Dermis blood vessel endothelial cell (primary cell): ENCODE measurements at places on chromosomes 13 and 19. TPM values are rescaled to one million over a fixed set of nuclear protein-coding genes. Genes with fewer than 3 reads are reported as not detected.

The CCDC70 gene
- not detected in 2 replicates for total RNA-seq

DNA sequence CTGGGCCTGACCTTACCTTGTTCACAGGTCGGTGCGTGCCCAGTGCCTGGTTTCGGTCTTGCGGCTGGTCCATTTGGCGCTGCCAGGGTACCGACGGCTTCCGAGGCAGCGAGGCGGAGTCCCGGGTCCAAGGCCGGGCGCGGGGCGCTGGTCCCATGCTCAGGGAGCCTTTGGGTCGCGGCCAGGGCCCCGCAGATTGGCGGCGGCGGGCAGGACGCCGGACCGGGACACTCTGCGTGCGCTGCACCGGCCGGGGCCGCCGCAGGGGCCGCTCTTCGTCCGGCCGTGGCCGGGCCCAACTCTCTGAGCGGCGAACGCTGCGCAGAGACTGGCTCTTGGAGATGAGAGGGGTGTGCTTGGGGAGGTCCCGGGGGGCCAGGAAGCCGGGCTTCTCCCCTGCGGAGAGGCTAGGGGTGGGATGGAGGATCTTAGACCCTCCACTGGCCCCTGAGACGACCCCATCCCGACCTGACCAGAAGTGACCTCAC, 3.4 kb upstream of the WIZ start:
- DNase-seq: peak; percentile 51

DNA sequence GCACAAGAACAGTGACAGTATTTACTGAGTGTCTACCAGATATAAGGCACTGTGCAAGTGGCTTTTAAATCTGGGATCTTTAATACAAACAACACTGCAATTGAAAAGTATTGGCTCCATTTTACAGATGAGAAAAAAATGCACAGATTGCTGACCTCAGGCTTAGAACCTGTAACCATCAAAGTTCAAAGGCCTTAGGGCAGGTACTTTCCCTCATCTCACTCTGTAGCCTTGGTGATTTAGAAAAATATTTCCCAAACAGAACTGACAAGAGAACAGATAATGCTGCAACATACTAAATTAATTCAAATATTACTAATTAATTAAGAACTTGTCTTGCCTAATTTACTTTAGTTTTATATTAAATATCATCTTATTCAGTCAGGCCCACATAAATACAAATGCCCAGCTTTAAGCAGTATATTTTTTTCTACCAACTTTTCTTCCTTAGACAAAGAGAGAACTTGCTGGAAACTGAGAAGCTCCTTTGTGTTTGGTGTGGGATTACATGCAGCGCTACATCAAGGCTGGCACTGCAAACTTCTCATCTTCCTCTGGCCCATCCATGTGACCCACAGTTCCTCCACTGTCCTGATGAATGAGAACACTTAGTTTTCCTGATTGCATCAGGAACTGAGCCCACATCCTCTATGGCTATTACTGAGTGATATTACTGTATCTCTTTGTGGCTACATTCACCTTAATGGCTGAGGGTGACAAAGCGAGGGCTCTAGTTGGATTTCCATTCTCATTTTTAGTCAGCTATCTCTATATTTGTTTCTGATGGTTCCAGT, 302.1 kb downstream of the ENOX1 start:
- DNase-seq: no peak

DNA sequence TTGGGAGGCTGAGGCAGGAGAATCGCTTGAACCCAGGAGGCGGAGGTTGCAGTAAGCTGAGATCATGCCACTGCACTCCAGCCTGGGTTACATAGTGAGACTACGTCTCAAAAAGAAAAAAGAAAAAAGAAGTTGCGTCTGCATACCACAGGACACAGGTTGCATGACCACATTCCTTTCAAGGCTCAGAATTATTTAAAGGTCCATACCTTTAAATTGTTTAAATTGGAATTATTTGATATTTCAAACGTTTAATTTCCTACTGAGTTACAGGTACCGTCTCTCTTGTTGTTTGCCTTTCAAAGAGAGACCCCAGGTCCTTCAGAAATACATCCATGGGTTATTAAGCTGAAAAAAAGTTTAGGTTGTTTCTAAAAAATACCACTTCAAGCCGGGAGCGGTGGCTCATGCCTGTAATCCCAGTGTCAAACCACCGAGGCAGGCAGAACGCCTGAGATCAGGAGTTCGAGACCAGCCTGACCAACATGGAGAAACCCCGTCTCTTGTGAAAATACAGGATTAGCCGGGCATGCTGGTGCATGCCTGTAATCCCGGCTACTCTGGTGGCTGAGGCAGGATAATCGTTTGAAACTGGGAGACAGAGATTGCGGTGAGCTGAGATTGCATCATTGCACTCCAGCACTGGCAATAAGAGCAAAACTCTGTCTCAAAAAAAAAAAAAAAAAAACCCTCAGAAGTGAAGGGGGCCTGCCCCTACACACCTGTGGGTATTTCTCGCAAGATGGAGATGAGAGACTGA, 18.6 kb downstream of the ZNF816 start:
- DNase-seq: no peak

- DNase-seq: no peak
Observed at GRCh38 chr19:15300533-15301197, 31.7 kb downstream of the BRD4 start.

The LGALS14 gene
- not detected in 2 replicates for total RNA-seq

- DNase-seq: no peak
Observed at GRCh38 chr19:42201489-42202289, 15.8 kb downstream of the DEDD2 start.

- peak; percentile 79 for DNase-seq
Observed at GRCh38 chr19:38033658-38034491, 126.9 kb downstream of the SIPA1L3 start.

DNA sequence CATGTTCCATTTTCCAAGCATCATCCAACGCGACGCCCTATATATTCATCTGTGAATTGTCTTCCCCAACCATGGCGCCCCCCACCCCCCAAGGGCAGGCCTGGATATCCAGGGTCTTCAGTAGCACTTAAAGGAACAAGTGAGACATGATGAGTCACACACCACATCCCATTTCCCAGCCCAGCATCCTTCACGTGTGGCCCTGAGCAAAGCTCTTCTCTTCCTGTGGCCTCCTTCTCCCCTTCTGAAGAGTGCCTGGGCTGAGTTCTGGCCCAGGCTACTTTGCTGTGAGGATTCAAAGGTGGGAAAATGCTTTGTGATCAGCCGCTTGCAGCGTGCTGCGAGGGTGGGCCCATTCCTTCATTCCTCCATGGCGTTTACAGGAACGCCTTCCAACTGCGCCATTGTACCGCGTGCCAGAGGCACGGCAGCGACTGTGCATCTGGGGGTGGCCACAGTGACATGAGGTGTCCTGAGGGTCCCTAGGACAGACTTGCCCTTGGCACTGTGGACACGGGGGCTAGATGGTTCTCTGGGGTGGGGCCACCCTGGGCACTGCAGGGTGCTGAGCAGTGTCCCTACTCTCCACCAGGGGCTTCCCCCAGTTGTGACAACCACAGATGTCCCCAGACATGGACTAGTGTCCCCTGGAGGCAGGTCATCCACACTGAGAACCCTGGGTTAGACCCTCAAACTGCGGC, 11.7 kb downstream of the PLIN4 start:
- DNase-seq: peak; percentile 73

- peak; percentile 72 for DNase-seq
Observed at GRCh38 chr13:32669030-32669646, 82.9 kb downstream of the PDS5B start.

DNA sequence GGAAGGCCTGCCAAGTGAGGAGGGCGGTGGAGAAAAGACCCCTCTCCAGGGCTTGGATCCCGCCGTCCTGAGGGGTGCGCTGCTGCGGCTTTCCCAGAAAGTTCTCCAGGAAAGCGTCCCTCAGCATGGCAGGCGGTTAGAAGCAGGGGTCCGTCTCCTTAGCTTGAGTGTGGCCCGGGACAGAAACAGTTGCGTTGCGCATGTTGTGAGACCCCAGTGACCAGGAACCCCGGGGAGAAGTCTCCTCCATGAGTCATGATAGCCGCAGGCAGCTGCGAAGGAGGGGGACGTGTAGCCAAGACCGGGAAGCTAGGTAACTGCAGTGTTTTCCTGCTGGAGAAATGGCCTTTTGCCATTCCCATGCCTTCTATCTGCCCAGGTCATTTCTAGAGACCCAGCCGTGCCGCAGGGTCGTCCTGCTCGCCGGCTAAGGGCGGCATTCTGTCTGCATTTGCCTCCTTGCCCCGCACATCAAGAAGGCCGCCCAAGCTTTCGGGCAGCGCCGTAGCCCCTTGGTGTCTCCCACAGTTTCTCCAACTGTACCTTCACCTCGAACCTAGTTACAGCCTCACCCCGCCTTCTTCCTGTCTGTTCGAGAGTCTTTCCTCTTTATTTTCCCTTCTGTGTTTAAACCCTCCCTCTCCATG, 64.3 kb downstream of the TM9SF2 start:
- DNase-seq: no peak

The CALR3 gene
- total RNA-seq: not detected in 2 replicates

DNA sequence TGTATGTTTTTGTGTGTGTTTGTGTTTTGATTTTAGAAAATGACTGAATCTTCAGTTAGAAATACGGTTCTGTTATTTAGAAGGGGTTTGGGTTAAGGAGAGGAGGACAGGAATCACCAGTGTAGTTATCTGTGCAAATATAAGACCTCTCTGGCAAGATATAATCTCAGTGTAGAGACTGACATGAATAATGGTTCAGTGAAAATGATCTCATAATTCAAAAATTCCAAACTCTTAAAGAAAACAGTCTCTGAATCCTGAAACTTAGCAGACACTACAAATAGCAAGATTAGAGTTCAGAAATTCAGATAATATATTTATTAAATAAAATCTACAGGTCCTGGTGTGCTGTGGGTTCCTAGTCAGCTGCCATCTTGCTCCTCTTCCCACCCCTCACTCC, 73.5 kb downstream of the PDS5B start:
- no peak for DNase-seq

The ZNF790 gene
- 11.9 and 12.1 TPM in 2 replicates for total RNA-seq

- no peak for DNase-seq
Observed at GRCh38 chr19:19558055-19558454, 20.0 kb downstream of the CILP2 start.

- DNase-seq: no peak
Observed at GRCh38 chr19:19033176-19033425, 216 bp downstream of the SUGP2 start.

The POLR1G gene
- total RNA-seq: 9.5 and 15.2 TPM in 2 replicates

DNA sequence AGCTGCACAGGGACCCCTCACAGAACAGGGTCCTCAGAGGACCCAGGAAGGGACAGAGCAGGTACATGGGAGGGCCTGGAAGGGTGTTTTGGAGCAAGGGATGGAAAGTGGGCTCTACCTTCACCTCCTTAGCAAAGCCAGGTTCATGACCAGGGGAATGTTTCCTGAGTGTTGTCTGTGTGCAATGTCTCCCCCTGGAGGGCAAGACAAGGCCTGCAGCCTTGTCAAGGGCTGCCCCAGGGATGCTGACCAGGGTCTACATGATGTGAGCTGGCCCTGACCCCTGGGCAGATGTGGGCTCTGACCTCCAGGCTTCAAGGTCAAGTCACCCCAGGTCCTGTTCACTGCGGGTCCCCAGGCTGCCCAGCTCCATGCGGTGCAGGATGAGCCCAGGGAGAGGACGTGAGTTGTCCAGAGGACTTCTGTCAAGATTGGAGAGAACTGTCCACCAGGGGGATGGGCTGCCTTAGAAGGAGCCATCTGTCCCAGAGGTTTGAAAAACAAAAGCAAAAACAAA, 1.0 kb upstream of the CEACAM1 start:
- DNase-seq: peak; percentile 81
